Fibroblast of villous mesenchyme (primary cell): ENCODE measurements at places on chromosomes 2 and 18. TPM values are rescaled to one million over a fixed set of nuclear protein-coding genes. Genes with fewer than 3 reads are reported as not detected.

ZC3H6 gene
- total RNA-seq, result 2.3 and 3.0 TPM in 2 replicates

CWC22 gene
- 11.3 and 17.3 TPM in 2 replicates for total RNA-seq

MOGAT1 gene
- not detected in 2 replicates for total RNA-seq

GPR17 gene
- not detected in 2 replicates for total RNA-seq

GYPC gene
- total RNA-seq, result 161 TPM in 2 replicates

VWC2L gene
- total RNA-seq, result under 0.01 TPM in 1 of 2 replicates, not detected in the other

CCT7 gene
- total RNA-seq, result 247 and 330 TPM in 2 replicates

TSGA10 gene
- 1.9 and 3.0 TPM in 2 replicates for total RNA-seq

DNA sequence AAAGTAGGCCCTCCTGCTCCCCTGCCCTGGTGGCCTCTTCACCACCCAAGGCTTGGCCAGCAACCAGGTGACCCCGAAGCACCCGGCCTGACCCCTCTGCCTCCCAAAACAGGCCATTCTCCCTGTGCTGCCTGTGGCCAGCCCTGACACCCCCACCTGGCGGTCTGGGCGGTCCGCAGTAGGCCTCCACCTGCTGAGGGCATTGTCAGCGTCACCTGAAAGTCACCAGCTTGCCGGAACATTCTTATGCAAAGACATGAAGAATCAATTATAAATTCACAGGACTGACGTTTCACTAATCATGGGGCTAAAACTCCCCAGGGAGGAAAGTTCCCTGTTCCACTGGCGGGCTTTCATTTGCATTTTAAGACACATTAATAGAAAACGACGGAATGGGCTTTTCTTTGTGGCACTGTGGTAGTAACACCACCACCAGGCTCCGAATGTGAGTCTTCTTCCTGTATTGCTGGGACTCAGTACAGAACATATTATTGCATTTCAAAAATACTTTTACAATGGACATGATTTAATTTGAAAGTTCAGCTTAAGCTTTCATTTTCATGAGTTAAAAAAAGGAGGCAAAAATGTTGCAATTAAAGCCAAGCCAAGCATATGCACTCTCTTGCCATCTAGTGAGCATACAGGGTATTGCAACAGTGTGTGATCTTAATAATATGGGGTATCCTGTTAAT lies 57.4 kb downstream of the ADI1 start:
- peak; percentile 72 for DNase-seq

GRCh38 chr2:209619782-209620181 lies 151.8 kb upstream of the UNC80 start:
- peak; percentile 3 for DNase-seq

DNA sequence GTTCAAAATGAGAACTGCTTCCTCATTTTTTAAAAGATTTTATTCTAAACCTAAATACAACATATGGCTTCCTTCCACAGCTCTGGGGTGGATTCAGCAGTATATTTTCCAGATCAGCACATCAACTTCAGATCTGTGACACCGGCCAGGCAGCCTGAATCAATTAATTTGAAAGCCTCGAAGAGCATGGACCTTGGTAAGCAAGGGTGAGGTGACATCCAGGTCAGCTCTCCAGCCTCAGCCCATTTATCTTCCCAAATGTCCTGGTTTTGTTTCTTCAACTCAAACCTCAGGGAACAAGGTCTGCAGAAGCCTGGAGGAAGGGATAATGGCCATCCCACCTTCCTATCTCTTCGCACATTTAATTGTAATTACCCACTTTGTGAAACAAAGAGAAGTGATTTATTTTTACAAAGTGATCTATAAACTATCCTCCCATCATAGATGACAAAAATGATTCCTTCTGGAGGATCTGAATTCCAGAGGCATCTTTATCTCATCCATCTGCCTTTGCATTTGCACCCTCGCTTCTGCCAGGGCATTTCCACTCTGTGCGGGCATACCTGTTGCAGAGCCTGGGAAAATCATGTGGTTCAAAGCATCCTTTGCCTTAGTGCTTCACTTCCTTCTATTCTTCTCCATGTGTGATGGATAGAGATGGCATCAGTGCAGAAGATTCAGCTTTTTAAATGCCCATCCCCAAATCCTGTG lies 489.0 kb upstream of the NRP2 start:
- no peak for DNase-seq

DNA sequence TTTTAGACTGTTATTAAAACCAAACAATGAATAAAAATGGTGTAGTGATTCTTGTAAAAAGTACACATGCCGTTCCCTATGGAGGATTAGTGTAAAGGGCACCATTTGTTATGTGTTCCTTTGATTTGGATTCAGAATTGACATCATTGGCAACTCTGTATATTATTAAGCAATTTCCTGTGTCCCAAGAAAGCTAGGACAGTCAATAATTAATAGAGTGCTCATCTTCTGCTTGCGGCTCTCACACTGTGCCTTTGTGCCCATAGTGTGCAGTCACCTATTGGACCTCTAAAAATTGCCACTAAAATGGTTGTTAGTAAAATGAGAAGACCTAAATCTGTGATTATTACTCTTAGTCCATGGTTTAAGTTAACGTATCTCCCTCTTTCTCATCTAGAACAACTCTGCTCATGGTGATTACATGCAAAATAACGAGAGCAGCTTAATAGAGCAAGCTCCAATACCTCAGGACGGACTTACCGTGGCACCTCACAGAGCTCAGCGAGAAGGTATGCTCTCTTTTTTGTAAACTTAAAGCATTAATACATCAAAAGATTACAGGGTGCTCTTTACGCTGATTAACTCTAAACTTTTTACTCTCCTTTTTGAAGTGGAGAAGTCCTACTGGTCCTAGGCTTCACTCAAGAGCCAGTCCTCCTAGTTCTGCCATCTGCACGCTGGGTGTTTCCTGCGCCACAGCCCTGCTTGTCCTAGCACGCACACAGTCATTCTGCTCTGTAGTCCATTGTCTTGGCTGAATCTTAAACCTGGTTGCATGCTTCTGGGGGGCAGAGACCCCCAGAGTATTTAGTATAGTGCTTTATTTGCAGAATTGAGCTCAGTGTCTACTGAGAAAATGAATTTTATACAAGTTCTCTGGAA lies 16.7 kb downstream of the ZCCHC2 start:
- DNase-seq, result no peak

- DNase-seq, result peak; percentile 86
Observed at GRCh38 chr2:223642506-223642905, 40.3 kb upstream of the SCG2 start.

GRCh38 chr2:16744521-16744920 lies 78.9 kb upstream of the CYRIA start:
- no peak for DNase-seq

GRCh38 chr2:100853909-100854810 lies 34.2 kb downstream of the NPAS2 start:
- no peak for DNase-seq

DNA sequence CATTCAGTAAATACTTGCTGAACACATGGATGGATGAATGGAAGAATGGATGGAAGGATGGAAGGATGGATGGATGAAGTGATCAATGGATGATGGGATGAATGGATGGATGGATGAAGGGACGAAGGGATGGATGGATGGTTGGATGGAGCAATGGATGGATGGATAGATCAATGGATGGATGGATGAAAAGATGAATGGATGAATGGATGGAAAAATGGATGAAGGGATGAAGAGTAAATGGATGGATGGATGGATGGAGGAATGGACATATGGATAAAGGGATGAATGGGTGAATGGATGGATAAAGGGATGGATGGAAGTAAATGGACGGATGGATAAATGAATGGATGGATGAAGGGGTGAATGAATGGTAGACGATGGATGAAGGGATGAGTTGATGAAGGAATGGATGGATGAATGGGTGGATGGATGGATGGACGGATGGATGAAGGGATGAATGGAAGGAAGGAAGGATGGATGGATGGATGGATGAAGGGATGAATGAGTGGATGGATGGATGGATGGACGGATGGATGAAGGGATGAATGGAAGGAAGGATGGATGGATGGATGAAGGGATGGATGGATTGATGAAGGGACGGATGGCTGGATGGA lies 13.9 kb upstream of the ID2 start:
- DNase-seq, result no peak

DNA sequence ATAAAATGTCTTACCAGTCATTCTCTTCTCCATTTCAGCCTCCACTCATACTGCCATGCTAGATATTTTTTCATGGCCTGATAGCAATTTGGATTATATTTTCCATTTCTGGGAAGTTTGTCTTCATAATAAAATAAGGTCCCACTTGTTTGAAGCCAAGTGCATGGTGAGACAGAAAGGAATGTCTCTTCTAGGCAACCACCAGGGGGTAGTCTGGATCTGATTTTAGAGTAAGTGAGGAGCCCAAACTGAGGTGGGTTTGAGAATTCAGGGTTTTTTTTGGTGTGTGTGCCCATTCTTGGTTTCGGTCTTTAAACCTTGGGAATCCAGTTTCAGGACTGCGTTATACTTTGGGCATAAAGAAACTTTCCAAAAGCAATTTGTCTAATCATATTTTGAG lies 315.5 kb downstream of the RPRM start:
- DNase-seq, result peak; percentile 27

DNA sequence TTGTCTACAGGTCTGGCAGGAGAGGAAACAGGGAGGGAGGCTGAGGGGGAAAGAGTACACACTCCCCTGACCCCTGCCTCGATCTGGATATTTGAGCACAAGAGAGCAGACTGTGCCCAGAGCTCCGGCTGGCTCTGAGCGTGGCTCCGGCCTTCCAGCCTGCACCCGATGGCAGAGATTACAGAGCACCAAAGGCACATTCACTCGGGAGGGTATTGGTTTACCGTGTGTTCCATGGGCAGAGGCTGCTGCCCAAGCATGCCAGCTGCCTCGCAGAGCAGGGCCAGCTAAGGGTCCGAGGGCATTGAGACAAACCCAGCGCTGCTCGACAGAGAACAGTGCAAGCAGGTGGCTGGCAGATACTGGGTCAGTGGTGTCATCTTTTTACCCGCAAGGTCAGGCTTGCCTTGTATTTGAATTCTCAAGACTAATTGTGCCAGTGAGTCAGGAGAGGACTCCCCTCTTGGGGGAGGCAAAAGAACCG lies 132.2 kb downstream of the TNS1 start:
- DNase-seq, result no peak

DNA sequence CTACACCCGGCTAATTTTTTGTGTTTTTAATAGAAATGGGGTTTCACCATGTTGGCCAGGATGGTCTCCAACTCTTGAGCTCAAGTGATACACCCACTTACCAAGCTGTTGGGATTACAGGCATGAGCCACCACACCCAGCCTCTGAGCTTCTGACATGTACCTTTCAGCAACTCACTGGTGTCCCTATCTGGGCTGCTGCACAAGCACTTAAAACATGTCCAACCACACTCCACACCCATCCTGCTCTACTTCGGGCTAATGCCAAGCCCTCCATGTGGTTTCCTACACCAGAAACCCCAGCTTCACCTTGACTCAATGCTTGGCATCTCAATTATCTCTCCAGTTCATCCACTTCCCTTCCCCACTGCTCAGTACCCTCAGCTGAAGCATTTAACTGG lies 22.4 kb upstream of the ARMC9 start:
- DNase-seq, result no peak

- DNase-seq, result no peak
Observed at GRCh38 chr2:20526708-20527107, 79.8 kb downstream of the RHOB start.

DNA sequence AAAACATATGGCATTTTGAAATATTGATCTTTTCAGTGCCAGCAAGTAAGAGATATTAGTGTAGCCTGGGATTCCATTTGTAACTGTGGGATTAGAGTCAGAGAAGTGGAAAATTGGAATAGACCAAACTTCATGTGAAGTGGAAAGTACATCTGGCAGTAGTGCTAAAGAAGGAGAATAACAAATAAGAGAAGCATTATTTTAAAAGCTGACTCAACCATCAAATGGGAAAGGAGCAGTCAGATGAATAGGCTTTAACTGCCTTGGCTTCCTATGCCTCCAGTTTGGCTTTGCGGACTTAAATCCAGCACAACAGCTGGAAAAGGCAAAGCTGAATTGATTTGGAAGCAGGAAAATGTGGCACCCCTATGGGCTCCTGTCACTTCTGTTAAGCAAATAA lies 623.1 kb downstream of the TSN start:
- no peak for DNase-seq

DNA sequence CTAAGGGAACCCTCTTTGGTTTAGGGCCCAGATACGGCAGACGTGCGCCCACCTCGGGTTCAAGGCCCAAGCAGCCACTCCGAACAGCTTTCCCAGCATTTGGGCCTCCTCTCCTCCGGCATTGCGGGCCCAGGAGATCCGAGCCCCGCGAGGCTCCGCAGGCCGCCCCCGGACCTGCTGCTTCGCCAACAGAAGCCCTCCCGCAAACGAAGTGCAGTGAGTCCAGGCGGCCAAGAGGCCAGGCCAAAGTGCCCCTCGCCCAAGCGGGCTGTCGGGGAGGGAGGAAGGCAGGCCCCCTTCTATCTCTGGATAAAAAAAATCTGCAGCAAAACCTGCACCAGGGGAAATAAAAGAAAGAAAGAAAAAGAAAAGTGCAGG lies 6.0 kb downstream of the EN1 start:
- DNase-seq, result no peak

- no peak for DNase-seq
Observed at GRCh38 chr2:240601831-240602160, 15.3 kb downstream of the CAPN10 start.

DNA sequence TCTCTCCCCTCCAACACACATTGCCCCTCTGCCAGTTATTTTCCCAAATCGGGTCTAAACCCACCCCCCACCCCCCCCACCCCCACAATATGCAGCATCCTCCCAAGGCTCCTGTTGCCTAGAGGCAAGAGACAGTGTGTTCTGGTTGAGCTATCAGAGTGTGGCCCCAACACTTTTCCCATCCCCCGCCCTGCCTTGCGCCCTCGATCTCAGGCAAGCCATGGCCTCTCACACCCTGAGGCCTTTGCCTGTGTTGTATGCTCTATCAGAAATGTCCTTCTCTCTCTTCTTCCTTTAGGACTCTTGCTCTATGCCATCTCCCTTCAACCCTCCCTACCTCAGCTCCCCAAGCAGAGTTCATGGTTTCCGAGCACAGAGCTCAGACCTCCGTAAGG lies 9.5 kb upstream of the GRHL1 start:
- DNase-seq, result no peak

DNA sequence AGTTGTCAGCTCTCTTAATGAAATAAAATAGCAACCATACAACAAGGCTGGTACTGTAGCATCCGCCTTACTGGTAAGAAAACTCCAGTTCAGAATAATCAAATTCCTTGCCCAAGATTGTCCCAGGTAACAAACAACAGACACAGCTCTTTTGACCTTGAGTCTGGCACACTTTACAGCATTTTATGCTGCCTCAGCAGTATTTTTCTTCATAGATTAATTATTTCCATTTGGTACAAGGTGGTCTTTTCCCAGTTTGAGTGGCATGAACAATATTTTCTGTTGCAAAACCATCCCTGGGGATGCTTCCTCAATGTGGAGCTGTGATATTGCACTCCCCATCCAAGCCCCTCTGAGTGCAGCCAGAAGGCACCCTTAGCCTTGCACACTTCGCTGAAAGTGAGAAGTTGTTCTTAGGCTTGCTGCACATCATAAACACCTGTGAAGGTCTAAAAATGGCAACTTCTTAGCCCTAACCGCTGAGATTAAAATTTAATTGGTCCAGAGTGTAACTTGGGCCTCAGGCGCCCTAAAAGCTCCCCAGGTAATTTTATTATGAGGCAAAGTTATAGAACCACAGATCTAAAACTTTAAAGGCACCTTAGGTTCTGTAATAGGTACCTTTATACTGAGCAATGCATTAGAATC lies 523.3 kb downstream of the CMPK2 start:
- no peak for DNase-seq
